ENCODE measurements at places on chromosomes 7 and 10.
A peak's percentile ranks its signal among the peaks of the same experiment; 100 is the strongest.

DNA sequence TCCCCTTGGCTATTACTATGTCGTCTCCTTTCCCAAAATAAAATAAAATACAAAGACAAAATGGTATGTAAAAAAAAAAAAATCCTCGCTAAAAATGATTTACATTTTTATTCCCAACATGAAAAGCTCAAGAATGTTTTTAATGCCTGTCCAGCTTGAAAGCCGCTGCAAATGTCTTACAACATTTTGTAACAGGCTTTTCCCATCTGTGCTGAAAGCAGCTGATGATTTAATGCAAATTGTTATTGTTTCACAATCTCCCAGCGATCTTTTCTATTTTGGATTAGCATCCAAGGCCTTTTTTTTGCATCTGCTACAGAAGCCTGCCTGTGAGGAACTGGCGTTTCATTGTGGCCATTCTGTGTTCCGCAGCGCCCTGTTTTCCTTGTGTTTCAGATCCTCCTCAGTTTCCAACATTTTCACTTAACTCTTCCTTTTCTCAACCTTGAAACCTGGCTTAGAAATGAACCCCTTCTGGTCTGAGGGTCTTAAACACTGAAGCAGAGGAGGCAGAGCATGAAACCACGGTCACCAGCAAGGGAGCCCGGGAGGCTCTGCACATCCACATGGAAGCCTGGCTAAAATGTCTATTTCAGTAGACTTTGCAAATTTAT is 712.1 kb downstream of the PARD3 start:
- DNase-seq: no peak

- no peak for DNase-seq
Observed at GRCh38 chr7:1058821-1059199, 14.5 kb downstream of the GPR146 start.

DNA sequence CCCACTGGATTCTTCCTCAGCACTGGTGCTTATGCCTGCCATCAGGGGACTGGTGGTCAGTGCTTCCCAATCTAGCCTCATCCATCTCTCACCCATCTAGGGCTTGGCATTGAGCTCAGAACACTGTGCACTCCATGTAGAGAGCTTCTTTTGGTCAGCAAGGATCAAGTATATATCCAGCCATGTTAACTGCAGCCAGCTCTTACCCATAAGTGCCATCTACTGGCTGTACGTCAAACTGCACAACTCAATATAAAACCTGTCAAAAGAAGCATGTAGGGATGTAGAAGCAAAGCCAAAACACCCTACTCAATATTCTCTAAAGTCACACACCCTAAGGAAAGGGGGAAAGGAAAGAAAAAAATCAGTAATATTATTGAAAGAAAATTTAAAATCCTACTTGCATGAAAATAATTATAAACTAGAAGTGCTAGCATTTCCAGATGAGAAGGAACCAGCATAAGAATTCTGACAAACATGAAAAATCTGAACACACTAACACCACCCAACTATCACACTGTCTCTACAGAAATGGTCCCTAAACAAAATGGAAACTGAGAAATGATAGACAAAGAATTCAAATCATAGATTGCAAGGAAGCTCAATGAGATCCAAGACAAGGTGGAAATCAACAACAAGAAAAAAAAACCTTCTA is 531.1 kb upstream of the STEAP1 start:
- peak; percentile 0 for DNase-seq

DNA sequence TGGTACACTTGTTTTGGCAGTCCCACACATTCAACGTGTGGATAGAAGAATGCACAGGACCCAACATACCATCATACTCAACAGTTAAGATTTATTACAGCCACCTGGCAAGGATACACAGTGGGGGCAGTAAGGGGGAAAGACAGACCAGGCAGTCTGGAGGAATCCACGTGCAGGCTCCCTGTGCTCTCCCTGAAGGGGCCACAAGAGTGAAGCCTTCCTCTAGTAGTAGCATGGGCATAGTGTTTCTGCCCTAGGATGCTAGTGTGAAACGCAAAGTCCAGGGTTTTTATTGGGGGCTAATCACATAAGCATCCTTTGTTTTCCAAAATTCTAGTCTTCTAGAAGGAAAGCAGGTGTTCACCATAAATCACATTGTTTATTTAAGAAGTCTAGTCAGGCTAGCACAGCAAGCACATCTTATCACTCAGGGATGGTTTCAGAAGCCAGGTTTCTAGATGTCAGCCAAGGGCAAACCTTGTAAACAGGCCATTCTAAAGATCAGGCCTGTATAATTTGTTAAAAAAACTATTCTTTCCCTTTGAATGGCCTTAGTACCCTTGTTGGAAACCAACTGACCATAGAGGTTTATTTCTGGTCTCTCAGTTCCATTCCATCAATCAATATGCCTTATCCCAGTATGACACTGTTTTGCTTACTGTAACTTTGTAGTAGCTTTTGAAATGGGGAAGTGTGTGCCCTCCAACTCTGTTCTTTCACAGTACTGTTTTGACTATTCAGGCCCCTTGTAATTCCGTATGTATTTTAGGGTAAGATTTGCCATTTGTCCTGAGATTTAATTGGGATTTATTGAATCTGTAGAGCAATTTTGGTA is 12.4 kb upstream of the TFAM start:
- no peak for DNase-seq

GRCh38 chr10:95906677-95907455 is 909 bp upstream of the CC2D2B start:
- peak; percentile 24 for DNase-seq

DNA sequence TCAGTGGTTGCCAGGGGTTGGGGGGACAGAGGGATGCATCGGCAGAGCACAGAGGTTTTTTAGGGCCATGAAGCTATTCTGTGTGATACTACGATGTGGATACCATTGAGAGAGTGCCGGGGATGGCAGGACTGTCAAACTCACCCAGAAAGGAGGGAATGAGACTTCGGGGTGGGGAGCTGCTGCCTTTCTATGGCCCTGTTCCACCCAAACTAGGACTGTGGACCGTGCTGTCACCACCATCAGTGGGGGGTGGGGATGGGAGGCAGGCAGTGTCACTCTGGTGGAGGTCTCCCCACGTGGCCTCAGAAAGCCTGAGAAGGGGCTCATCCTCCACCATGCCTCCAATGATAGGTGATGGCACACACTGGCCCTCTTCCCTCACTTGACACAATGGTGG is 146.2 kb downstream of the PTPN20 start:
- no peak for DNase-seq

DNA sequence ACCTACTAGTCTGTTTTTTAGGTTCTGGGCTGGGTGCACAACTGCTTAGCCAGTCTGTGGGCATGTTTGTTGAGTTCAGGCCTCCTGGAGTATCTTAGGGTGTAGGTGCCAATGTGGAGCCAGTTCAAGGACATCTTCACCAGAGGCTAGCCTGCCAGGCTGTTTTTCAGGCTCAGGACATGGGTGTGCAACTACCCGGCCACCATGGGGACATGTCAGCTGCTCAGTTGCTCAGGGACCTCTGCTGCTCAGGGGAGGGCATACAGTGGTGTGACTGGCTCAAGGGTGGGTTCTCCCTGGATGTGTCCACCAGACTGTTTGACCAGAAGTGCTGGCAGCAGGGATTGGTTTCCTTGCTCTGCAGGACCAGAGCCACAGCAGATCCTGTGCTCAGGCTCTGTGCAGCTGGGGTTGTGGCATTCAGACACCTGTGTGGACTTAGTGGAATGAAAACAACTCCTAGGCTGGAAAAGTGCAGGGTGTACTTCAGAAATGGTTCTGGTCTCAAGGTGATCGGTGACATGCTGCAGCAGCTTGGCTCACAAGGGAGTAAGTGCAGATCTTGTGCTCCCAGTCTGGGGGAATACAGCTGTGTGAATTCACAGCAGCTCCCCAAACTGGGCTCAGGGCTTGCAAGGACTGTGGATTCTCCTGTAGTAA is 44.8 kb downstream of the PALS2 start:
- DNase-seq: no peak

DNA sequence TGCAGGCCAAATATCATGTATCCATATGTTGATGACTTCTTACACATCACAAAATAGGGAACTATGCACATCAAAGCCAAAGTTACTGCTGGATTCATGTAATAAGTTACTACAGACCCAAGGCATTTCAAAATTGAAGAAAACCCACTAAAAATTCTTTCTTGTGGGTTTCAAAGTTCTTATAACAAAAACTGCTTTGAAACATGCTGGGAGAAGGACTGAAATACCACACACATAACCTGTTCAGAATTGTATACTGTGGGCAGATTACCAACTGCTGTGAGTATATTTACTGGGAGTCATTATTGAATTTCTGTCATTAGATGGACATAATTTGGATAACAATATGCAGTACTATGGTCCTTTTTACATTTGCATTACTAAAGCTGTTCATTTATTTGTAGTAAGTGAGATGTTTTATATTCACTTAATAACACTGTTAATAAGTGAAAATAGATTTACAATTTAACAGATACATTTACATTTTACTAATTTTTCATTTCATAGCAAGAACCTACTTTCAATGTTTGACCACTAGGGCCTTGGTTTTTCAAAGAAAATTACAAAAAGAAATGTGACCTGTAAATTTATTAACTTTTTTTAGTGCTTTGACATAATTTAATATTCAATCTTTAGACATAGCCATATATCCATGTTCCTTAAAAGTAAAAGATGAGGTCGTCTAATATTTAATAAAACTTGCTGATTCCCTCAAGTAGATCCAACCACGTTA is 132.6 kb downstream of the MAGI2 start:
- DNase-seq: no peak

- no peak for DNase-seq
Observed at GRCh38 chr10:45000138-45000751, 478 bp upstream of the ZNF22 start.

DNA sequence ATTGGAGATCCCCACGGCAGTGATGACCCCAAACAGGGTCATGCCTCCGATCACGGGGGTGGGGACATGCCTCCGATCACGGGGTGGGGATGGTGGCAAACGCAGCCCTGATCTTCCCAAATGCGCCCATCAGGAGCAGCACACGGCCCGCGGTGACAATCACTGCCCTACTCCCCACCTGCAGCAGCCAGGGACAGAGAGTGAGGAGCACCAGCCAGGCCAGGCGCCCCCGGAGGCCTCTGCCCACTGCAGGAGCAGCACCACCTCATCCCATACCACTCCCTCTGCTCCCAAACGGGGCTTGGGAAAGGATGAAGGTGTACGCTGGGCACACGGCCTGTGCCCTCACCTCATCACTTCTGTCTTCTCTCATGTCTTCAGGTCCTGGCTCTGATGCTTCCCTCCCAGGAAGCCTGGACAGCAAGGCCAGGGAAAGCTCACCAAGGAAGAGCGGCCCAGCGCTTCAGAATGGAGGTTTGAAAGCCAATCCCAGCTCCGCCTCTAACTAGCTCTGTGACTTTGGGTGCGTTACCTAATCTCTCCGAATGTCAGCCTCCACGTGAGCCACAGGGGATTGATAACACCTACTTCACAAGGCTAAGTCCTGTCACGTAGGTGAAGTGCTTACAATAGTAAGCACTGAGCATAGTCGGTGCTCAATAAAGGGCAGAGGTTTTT is 37.1 kb downstream of the STRA8 start:
- no peak for DNase-seq

DNA sequence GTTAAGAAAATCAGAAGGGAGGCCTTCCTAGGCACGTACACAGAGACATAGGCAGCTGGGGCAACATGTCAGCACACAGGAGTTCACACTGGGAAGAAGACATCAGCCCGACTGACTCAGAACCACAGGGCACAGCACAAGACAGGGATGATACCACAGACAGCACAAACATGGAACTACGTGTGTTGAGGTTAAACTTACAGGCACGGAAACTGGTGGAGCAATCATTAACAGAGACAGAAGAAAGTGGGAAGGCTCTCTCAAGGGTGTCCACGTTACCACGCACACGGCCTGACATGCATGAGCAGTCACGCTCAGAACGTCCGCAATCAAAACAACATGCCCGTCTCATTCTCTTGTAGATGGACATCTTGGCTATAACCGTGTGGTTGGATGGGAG is 636.4 kb downstream of the KCNMA1 start:
- DNase-seq: no peak

GRCh38 chr10:102423372-102423968 is 2.8 kb downstream of the FBXL15 start:
- no peak for DNase-seq

DNA sequence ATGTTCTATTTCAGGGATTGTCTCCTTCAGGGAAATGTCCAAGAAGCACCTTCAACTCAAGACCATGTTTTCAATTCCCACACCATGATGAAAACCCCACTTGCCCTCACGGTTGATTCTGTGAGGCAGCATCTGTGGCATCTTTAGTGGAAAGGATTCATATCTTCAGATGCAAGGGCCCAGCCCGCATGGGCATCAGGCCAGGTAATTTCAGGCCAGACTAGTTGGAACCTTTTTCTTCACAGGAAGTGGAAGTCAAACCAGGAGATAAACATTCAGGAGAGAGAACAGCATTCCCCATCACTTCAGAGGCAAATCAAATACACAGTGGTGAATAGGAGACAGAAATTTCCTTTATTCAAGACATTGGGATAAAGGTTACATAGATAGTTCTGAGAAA is 88.8 kb downstream of the JCAD start:
- no peak for DNase-seq

- no peak for DNase-seq
Observed at GRCh38 chr10:17214526-17214925, 13.1 kb upstream of the TRDMT1 start.

- no peak for DNase-seq
Observed at GRCh38 chr7:33842150-33842549, 63.2 kb upstream of the BMPER start.

GRCh38 chr7:91201442-91202113 is 62.7 kb upstream of the FZD1 start:
- no peak for DNase-seq

DNA sequence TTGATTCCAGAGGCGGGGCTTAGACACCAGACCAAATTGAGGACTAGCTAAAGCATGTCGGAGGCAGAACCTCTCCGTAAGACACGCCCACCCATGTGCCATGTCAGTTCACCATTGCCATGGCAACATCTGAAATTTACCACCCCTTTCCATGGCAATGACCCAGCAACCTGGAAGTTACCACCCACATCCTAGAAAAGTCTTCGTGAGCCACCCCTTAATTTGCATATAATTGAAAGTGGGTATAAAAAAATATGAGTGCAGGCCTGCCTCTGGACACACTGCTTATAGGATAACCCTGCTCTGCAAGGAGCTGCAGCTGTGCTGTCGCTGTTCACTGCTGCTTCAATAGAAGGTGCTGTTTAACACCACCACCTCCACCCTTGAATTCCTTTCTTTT is 28.0 kb downstream of the TMEM270 start:
- no peak for DNase-seq

- peak; percentile 44 for DNase-seq
Observed at GRCh38 chr7:75993689-75994387, 557 bp downstream of the TMEM120A start.

DNA sequence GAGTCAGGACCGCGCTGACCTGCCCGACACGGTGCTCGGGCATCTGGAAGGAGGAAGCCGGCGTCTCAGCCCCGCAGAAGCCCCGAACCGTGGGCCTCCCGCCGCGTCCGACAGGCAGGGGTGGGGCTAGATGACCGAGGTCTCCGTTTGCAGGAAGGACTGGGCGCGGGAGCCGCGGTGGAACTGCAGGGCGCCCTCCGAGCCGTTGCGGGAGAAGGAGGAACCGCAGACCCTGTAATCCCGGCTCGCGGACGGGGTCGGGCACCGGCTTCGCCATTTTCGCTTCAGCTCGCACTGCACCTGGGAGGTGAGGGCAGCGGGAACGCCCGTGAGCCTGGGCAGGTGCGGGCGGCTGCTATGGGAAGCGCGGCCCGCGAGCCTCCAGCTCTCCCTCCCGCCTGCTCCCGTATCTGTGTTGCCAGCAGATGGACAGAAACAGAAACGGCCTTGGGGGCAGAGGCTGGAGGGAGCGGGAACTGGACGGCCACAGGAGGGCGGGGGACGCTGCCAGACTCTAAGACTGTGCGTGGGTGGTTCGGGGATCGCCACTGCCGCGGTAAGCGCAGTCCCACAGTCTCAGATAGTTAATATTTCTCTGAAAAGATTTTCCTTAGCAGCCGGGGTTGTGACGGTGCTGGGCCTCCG is 114.1 kb downstream of the VIPR2 start:
- DNase-seq: no peak
